Activated naive CD4-positive, alpha-beta T cell treated with Interleukin-2 at 50 U/mL for 16 hours (primary cell): ENCODE measurements at places on chromosomes 1 and 21.

DNA sequence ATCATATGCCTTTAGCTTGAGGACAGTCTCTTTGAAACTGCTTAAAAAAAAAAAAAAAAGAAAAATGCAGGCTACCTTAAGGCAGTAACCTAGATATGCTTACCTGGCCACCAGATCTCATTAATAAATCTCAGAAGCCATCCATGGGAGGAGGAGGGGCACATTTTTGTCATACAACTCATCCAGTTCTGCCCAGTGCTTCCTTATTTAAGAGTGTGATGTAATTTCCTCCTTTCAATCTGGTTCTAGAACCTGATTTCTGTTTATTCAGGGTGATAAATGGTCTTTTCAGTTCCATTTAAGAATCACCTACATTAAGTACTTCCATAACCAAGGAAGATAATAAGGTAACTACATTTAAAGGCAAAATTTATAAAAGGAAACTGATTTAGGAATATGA lies 6.1 kb downstream of the ERRFI1 start:
- no peak for DNase-seq

- no peak for DNase-seq
These were observed 295.7 kb downstream of the CHRM3 start for GRCh38 chr1:239682046-239682445.

DNA sequence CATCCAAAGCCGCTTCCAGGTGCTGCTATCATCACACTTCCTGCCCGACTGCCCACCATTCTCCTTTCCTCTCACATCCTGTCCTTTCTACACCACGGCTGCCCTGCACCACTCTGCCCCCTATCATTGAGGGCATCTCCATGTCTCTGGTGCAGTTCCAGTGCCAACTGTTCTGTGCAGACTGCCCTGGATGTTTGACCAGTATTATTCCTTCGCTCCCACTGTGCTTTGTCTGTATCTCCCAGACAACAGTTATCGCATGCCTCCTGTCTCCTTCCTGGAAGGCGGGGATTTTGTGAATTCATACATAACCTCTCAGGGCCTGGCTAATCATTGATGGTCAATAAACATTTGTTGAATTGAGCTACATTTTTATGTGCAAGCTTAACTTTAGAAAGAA lies 63.6 kb upstream of the GNG12 start:
- no peak for DNase-seq

DNA sequence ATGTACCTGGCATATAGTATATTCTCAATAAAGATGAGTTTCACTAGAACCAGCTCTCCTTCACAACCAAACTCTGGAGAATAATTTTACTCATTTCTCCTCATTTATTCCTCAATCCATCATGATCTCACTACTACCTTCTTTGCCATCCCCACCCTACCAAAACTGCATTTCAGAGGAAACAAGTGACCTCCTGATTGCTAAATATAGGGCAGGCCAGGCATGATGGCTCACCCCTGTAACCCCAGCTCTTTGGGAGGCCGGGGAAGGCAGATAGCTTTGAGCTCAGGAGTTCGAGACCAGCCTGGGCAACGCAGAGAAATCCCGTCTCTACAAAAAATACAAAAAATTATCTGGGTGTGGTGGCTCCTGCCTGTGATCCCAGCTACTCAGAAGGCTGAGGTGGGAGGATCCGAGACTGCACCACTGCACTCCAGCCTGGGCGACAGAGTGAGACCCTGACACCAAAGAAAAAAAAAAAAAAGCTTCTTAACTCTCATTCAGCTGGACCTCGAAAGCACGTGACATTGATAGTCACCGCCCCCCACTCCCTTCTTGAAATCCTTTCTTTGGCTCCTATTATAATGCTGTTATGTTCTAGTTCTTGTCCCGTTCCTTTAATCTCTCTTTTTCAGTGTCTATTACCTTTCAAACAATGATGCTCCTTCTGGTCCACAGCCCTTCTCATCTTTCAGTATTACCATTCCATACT lies 2.1 kb downstream of the TESK2 start:
- DNase-seq, result no peak

DNA sequence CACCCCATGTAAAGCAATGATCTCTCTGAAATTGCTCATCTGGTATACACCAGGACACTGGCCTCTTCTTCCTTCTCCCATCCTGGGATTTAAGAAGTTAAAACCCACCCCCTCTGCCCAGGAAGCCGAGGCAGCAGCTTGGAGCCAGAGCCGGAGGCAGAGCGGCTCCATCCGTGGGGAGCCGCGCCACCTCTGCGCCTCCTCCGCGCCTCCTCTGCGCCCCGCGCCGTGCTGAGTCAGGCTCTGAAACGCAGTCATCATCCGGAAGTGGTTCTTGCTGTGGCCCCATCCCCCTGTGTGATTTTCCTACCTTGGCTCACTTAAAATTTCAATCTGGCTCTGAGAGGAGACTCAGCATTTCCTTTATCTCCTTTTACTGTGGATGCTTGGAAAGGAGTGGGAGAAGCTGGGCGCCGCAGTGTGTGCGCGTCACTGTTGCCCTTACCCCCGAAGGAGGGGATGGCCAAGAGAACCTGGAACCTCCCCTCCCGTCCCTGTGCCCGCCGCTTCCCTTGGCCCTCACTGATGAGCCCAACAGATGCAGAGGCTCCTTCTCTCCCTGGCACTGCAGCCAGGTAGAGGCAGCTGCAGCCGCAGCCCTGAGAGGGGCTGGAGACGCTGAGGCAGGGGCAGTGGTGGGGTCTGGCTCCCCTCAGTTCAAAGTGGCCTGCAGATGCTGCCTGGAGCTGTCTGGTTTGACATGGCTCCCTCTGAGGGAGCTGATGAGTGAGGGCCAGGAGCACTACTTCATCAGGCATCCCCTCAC lies 15.3 kb upstream of the NPHP4 start:
- no peak for DNase-seq

GRCh38 chr1:86394416-86394815 lies 1.7 kb downstream of the ODF2L start:
- DNase-seq, result no peak

DNA sequence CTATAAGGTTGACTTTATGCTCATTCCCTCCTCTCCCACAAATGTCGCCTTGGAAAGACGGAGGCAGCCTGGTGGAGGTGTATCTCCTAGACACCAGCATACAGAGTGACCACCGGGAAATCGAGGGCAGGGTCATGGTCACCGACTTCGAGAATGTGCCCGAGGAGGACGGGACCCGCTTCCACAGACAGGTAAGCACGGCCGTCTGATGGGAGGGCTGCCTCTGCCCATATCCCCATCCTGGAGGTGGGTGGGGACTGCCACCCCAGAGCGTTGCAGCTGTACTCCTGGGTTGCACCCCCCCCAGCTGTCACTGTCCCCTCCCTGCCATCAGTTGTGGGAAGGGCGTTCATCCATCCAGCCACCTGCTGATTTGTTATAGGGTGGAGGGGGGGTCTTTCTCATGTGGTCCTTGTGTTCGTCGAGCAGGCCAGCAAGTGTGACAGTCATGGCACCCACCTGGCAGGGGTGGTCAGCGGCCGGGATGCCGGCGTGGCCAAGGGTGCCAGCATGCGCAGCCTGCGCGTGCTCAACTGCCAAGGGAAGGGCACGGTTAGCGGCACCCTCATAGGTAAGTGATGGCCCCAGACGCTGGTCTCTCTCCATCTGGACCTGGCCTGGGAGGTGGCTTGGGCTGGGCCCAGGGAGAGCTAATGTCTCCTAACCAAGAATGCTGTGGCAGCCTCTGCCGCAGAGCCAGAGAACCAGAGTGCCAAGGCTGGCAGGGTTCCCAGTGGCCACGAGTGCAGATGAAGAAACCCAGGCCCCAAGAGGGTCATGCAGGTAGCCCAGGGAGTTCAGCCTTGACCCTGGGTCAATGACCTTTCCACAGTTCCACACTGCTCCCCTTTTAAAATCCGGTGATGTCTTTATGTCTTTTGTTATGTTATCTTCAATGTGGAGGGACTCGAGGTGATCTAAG lies 13.1 kb downstream of the PCSK9 start:
- no peak for DNase-seq

- peak; percentile 11 for DNase-seq
These were observed 382 bp upstream of the RASAL2 start for GRCh38 chr1:178093494-178093950.

GRCh38 chr21:46109313-46110221 lies 11.7 kb downstream of the COL6A2 start:
- DNase-seq, result no peak

DNA sequence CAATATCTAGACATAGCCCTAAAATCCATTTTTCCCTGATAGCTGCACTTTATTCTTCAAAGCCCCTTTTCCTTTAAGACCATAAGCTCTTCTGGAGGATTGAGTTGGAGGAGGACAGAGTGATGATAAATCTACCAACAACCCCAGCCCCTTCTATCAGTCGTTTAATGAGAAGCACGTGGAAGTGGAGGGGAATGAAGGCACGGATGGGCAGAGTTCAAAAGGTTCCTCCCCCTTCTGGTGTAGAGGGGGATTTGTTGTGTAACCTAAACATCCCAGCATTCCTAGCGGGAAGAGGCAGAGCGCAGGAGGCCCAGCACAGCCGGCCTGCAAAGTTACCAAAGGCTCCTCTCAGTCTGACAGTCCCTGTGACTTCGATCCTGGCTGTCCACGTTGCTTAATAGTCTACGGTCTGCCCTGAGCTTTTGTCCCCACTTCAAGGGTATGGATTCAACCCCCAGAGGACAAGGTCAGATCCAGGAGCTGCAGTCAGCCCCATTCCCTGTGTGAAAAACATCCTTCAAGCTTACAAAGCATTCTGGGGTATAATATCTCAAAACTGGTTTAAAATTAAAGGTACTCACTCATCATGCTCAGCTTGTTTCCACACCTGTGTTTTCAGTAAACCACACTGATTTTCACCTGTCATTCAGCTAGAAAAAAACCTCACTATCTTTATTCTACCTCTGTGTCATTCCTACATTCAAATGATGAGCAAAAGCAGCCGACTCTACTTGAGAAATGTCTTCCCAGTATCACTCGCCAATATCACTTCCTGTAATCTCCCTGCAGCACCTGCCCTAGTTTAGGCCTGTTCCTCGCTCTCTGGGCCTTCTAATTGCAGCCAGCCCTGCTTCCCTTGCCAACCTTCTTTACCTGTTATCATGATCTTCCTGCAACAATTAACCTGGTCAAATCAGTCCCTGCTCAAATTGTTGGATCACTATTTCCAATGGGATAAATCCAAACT lies 117.9 kb downstream of the PLPP3 start:
- DNase-seq, result no peak

- DNase-seq, result no peak
These were observed 333.0 kb downstream of the PAPPA2 start for GRCh38 chr1:176795929-176796328.

DNA sequence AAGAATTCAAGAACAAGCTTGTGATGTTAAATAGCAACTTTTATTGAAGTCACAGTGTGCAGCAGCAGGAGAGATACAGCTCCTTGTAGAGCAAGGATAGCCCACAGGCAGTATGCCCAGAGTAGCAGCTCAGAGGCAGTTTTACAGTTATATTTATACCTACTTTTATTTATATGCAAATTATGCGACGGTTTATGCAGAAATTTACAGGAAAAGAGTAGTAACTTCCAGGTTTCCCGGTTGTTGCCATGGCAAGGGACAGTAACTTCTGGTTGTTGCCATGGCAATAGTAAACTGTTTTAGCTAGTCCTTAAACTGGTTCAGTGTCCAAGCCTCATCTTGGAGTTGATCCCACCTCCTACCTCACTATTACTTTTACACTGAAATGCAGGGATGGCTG lies 344.6 kb upstream of the LYPLAL1 start:
- DNase-seq, result no peak

DNA sequence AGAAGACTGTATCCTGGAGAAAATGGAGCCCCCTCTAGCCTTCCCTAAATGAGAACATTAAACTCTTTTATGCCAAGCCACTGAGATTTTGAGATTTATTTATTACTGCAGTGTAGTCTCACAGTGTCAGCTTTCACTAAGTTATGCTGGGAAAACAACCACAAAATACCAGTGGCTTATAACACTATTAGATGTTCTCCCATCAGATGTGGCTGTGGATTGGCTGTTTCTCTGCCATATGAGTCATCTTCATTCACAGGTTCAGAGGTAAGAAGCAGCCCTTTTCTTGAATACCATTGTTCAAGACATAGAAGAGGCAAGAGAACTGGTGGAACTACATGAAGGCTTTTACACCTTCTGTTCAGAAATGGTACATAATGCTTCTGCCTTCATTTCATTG lies 32.1 kb upstream of the ST6GALNAC5 start:
- no peak for DNase-seq

DNA sequence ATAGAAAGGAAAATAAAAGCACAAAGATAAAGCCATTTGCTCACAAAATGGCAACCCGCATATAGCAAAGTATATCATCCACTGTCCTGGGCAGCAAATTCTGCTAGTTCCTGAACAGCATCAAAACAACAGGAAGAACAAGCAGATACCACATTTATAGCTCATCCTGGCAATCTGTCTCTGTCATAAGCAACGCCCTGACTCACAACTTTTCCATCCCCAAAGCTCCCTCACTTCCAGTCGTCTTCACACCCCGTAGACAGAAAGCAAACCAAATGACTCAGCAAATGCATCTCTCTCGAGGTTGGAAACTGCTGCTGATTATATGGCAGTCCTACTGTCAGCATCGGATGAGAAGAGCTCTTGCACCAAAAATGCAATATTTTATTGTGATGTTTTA lies 65.8 kb downstream of the AK5 start:
- DNase-seq, result no peak

DNA sequence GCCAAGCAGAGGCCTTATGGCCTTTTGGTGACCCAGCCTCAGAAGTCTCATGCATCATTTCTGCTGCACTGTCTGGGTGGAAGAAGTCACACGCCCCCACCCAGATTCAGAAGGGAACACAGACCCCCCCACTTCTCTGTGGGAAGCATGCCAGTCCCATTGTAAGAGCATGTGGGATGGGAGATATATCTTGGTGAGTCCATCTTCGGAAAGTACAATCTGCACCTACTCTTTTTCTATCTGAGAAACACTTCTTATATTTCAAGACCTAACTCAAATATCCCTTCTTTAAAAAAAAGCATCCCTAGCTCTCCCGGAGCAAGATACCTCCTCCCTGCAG lies 159.6 kb upstream of the FGGY start:
- DNase-seq, result no peak

DNA sequence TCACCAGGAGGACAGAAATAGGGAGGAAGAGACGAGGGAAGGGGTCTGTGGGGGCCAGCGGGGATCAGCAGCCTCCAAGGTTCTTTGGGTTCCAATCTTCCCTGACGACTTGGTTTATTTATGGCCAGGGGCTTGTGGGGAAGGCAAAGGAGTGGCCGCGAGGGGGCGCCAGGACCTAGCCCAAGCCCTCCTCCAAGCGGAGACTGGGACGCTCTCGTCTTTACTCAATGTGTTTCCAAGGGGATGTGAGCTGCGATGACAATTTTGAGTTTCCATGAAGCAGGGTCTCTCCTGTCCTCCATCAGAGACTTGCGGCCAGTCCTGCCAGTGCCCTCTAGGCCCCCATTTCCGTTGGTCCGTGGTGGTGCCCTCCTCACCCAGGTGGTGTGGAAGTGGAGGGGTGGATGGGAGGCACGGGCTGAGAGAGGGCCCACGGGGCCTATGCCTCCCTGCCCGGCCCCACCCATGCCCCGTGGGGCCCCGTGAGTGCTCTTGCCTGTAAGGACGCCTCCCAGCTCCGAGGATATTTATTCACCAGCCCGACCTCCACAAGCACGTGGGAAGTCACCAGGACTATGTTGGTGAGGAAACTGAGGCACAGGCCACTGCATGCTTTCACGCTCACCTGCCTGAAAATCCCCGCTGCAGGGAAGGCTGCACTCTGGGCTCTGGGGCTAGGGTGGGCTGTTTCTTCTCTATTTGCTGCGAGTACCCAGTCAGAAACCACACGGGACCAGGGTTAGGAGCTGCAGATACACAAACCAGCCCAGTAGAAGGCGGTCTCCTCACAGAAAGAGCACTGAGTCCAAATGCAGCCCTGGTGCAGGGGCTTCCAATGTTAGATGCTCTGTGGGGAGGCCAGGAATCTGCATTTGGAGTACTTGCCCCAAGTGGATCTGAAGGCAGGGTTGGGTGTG lies 26.5 kb downstream of the DMRTB1 start:
- peak; percentile 52 for DNase-seq

GRCh38 chr1:98054786-98055185 lies 134.0 kb upstream of the DPYD start:
- no peak for DNase-seq
